ENCODE measurements at places on chromosomes 13 and 19.

DNA sequence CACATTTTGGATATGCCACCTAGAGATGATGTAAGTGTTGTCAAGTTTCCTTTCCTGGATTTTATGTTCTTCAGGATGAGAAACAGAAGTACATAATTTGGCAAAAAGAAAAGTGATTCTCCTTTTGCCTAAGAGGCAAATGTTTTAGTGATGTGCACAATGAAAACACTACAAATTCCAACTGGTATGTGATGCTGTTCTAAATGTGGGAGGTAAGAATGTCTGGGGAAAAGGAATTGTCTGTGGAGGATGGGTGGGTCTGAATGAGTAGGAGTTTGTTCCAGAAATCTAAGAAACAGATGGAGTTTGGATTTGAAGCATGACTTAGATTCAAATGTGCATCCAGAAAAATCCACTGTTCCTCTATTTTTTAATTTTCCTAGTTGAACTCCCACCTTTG lies 473.6 kb upstream of the SPRY2 start:
- no peak for DNase-seq

DNA sequence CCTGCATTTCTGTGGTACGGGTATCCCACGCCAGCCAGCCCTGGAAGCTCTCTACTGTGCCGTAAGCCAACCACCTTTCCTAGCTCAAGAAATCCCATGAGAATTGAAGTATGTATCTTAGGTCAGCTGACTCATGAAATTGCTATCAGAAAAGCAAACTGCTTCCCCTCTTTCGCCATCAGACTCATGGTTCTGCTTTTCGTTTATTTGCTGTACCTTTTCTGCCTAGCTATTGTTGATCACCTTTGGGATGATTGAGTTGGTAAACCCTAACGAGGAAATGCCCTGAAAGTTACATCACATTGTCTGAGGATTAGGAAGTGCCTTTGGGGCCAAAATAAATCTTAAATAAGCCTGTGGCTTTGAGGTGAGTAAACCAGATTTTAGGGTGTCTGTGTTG lies at the start of gene ADGRE3:
TSS of gene ADGRE3 (minus strand) at position 81 of the 400 bp plus-strand sequence. CDS start at position 7, 74 bp downstream.
- DNase-seq, result no peak

DNA sequence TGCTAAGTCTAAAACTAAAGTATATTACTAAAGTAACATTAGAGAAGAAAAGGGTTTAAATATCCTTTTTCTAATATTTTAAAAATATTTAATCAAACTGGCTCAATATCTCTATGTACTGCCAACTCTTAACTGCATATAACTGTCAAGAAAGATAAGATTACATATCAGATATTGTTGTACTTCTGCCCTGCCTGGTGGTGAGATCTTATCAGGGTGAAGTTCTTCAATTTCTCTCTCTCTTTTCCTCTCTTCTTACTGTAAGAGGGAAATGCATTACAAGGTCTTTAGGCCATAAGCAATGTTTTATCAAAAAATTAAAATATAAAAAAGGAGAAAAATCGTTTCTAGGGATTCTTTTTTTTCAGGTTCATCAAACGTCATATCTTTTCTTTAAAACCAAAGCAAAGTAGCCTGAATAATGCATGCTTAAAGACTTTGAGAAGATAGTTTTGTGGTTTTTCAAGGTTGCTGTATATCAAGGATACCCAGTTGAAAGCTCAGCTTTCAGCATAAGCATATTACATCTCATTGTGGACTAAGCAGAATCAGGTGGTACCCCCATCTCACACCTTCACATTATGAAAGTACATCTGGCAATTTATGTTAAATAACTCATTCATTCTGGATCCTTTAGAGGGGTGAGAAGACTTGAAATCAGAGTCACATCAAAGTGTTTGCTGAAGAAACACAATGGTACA lies 1625.7 kb upstream of the SLC10A2 start:
- no peak for DNase-seq

DNA sequence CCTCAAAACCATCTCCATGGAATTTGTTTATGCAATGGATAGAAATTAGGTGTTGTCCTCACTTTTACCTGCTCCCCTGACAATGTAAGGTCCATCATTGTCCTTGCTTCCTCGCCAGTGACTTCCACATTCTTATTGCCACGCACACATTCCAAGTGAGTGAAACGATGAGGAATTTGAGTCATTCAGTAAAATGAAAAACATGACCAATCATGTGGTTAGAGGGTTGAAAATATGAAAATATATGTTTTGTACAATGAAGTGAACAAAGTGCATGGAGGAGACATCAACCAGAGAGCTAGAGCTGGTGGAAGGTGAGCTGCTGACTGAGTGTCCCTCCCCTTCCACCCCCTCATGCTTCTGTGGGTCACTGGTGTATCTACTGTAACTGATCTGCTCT lies 91.7 kb downstream of the ATP8A2 start:
- DNase-seq, result no peak

All from activated CD4-positive, CD25-positive, alpha-beta regulatory T cell treated with anti-CD3 and anti-CD28 coated beads, Interleukin-2, amount 50 U/mL, for 72 hours (primary cell).